ENCODE measurements at places on chromosomes 2 and 18. TPM values are rescaled to one million over a fixed set of nuclear protein-coding genes. Genes with fewer than 3 reads are reported as not detected.

GRCh38 chr18:75783566-75784281, 356.2 kb upstream of the SMIM21 start:
- DNase-seq = no peak

GRCh38 chr2:27915874-27916273, 25.3 kb downstream of the BABAM2 start:
- no peak for DNase-seq

Gene PRKD3
- 52.9 TPM for total RNA-seq

Gene EFHD1
- total RNA-seq = not detected

DNA sequence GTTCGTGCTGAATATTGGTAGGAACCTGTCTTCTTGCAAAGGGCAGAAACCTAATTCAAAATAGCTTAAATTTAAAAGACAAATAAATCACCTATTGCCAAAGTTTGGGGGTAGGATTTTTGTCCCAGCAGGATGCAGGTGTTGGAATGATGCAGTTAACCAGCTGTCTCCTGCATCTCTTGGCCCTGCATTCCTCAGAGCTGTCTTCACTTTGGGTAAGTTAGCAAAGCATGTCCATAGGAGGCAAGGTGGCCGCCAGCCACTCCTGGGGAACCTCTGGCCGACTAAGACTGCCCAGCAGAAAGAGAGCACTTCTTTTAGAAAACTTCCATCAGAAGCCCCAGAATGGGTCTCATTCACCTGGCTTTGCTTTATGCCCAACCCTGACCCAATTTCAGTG, 20.5 kb upstream of the NYAP2 start:
- no peak for DNase-seq

Gene PDCL3
- total RNA-seq = 11.1 TPM

Gene POTEJ
- total RNA-seq = not detected

- DNase-seq = no peak
These were observed 288.9 kb upstream of the ETAA1 start for GRCh38 chr2:67108231-67108630.

Gene MATN3
- total RNA-seq = 0.25 TPM

- DNase-seq = peak; percentile 43
These were observed 18.9 kb upstream of the STAT4 start for GRCh38 chr2:191169456-191170300.

Gene LAMA3
- total RNA-seq = 1.9 TPM

DNA sequence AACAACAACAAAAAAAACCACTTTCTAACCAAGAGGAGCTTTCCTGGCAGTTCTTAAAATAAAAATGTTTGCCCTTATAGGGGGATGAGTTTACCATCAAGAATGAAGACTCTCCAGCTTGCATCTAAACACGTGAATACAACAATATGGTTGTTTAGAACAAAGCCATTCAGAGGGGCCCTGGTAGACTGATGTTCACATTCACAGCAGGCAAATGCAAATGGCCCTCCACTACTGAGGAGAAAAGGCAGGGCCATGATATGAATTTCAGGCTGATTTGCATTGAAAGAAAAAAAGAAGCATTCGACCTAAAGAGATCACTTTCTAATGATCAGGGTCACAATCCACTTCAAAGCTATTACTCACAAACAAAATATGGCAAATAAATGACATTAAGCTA, 65.3 kb upstream of the OTOS start:
- DNase-seq = no peak

DNA sequence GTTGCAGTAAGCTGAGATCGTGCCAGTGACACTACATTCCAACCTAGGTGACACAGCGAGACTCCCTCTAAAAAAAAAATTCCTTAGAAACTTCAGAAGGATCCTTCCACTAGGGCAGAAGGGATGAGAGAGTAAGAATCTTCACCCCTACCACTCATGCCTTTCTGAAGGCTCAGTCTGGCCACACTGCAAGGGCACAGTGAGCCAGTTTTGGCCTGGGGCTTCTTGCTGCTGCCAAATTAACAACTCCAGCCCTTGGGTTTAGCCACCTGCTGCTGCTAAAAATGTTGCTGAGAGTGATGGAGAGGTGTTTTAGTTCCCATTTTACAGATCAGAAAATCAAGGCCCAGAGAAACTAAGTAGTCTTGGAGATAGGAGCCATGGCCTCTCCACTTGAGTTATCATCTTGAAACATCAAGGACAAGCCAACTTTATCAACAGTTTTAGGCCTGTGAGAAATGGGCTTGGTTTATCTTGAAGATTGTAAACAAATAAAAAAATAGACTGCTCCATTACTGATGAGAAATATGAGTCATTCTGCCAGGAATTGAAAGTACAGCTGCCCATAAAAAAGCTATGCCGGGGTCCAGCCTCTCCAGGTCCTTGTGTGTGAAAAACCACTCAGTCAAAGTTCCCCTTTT, 31.9 kb upstream of the CASP8 start:
- DNase-seq = peak; percentile 33

DNA sequence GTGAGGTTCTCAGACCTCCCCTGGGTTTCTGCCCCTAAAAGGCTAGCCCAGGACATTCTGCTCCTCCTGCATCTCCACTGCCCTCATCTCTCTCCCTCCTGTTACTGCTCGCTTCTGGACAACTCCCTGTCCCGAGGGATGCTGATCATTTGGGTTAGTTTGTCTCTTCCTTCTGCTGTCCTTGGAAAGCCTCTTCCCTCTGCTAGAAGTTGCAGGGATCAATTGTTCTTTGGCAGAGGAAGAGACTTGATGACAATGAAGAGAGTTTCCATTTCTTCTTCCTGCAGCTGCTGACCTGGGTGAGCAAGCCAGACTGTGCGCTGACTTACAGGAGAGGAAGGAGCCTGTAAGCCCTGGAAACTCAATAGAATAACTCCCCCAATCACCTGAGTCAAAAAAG, 68.9 kb downstream of the RDH14 start:
- no peak for DNase-seq

Gene RAB17
- total RNA-seq = 1.7 TPM

DNA sequence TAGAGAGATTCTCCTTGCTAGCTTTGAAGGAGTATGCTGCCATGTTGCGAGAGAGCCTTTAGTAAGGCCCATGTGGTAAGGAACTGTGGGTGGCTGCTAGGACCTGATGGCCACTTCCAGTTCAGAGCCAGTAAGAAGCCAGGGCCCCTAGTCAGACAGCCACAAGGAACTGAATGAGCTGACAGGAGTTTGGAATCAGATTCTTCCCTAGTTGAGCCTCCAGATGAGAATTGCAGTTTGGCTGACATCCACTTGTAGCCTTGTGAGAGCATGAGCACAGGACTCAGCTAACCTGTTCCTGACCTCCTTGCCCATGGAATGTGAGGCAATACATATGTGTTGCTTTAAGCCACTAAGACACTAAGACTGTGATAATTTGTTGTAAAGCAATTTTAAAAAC, 1.2 kb upstream of the WDR7 start:
- DNase-seq = no peak

Gene GALNT5
- 114 TPM for total RNA-seq

- DNase-seq = peak; percentile 31
These were observed 91.0 kb upstream of the LCLAT1 start for GRCh38 chr2:30356071-30356470.

Gene DSG1
- total RNA-seq = not detected

DNA sequence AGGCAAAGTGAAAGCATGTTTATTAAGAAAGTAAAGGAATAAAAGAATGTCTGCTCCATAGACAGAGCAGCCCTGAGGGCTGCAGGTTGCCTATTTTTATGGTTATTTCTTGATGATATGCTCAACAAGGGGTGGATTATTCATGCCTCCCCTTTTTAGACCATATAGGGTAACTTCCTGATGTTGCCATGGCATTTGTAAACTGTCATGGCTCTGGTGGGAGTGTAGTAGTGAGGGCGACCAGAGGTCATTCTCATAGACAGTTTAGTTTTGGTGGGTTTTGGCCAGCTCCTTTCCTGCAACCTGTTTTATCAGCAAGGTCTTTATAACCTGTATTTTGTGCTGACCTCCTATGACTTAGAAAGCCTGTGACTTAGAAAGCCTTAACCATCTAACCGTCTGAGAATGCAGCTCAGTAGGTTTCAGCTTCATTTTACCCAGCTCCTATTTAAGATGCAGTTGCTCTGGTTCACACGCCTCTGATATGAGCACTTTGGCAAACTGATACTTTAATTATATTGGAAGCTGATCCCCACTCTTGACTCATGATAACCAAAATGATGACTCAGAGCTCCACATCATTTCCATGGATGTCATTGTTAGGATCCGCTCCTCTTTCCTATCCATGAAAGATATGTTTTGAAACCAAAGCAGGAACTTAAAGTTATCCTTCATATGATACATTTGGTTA, 14.5 kb upstream of the ERMN start:
- DNase-seq = peak; percentile 44

DNA sequence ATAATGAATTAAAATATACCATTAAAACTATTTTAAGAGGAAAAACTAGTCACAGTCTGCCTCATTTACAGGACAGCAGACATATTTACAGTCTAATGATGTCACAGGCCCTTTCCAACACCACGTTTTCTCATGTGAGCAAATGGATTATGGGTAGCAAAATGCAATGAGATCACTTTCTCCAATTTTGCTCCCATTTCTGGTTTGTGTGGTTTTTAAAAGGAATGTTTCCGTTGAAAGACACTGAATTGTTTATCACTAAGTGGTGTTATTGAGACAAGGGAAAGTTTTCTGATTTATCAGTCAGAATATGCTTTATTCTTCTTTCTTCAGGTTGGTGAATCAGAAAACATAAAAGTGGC, 11.4 kb upstream of the NR4A2 start:
- peak; percentile 78 for DNase-seq

GRCh38 chr2:234932591-234933168, 19.1 kb upstream of the SH3BP4 start:
- no peak for DNase-seq

- peak; percentile 87 for DNase-seq
These were observed 584 bp upstream of the DNER start for GRCh38 chr2:229714736-229715541.

Gene INHBB
- 3.4 TPM for total RNA-seq

GRCh38 chr2:44836174-44836573, 105.3 kb upstream of the SIX3 start:
- no peak for DNase-seq

- DNase-seq = no peak
These were observed 630.9 kb downstream of the NYAP2 start for GRCh38 chr2:226030369-226030768.

Gene RNMT
- 18.5 TPM for total RNA-seq

Gene CNDP1
- total RNA-seq = not detected

Gene IAH1
- 62.9 TPM for total RNA-seq

DNA sequence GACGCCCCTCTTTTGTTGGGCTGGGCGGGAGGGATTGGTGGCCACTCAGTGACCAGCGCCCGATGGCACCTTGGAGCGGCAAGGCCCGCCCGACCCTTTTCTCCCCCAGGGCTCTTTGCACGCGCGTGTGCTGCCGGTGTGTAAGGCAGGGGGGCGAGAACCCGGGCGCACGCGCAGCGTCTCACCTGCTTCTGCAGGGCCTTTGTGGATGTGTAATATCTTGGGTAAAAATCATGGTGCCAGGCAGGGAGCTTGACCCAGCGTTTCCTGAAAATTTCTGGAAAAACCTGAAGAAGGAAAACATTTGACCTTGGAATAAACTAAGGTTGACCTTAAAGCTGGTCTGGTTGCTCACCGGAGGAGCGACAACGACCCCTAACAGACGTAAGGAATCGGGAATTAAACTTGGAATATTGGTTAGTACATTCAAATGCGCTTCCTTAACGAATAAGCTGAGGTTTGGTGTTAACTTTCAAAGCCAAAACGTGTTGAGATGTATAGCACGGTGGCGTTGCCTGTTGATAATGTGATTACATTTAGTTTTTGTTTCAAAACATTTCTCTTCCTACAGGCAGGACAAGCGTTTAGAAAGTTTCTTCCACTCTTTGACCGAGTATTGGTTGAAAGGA, 438 bp downstream of the HSPE1 start:
- DNase-seq = peak; percentile 43

Gene RRM2
- total RNA-seq = 23.5 TPM

GRCh38 chr2:27911458-27912210, 21.1 kb downstream of the BABAM2 start:
- no peak for DNase-seq

Gene MAP3K19
- total RNA-seq = not detected

GRCh38 chr2:152174574-152174973, 989 bp downstream of the STAM2 start:
- no peak for DNase-seq

DNA sequence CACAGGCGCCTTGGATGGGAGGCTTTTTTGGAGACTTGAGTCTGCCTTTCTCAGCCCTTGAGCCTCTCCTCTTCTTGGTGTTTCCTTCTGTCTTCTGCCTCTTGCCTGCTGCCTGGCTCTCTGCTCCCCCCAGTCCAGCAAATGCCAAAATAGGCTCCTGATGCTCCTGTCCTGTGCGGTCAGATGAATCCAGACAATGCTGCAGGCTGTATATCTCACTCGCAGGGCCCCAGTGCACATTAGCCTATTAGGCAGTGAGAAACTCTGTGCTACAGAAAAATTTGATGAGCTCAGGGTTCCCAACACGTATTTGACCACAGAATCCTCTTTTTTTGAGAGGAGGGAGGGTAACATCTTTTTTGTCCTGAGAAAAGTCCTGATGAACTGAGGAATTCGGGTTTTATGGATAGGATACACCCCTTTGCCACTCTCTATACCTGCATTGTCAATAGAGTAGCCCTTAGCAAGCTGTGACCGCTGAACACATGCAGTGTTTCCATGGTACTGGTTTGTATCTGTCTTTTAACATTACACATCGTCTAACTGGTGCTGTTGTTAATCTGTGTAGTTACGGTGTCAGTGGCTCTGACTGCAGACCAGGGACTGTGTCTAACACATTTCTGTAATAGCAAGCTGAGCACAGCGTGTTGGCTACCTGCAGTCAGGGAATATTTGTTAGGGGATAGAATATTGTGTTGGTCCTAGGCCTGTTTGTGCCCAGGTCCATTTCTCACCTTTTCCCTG, 50.8 kb downstream of the FAM228A start:
- DNase-seq = no peak

DNA sequence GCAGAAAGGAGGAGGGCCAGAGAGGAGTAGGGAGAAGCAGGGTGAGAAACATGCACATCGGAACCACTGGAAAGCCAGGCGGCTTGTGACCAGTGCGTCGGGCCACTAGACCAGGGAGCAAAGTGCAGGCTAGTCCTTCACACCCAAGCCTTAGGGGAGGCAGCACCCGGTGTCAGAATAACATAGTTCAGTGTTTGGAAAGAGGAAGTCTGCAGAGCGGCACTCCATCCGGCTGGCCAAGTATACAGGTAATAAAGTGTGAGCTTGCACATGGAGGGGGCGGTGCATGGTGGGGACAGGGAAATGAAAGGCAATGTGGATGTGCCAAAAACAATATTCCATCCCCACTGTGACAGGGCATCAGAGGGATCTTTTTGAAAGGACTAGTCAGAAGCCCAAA, 69.7 kb downstream of the ZNF521 start:
- no peak for DNase-seq
